ENCODE measurements at places on chromosomes 13 and 19. TPM values are rescaled to one million over a fixed set of nuclear protein-coding genes. Genes with fewer than 3 reads are reported as not detected.

DNA sequence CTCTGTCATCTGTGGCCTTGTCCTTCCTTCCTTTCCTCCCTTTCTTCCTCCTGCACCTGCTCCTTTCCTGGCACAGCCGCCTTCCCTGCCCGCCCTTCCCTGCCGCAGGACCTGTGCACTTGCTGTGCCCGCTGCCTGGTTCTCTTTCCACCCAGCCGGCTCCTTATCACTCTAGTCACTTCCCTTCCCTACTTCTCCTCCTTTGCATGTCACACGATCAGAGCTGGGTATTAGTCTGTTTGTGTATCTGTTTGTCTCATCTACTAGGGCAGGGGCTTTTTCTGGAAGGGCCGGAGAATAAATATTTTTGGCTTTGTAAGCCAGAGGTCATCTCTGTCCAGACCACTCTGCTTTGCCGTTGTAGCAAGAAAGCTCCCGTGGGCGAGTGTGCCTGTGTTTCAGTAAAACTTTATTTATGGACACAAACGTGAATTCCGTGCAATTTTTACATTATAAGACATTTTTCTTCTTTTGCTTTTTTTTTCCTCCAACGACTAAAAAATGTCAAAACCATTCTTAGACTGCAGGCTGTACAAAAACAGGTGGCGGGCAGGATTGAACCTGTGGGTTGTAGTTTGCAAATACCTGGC lies 6.1 kb downstream of the KDM4B start:
- no peak for DNase-seq

The OVOL3 gene
- not detected for total RNA-seq

GRCh38 chr19:52990759-52991418 lies 22.8 kb upstream of the ERVV-1 start:
- no peak for DNase-seq

The FEM1A gene
- 47.0 TPM for total RNA-seq

The TNFSF13B gene
- total RNA-seq = 2.1 TPM

GRCh38 chr19:31264041-31264778 lies 85.0 kb downstream of the TSHZ3 start:
- no peak for DNase-seq

GRCh38 chr13:35672611-35673010 lies 196.1 kb upstream of the MAB21L1 start:
- no peak for DNase-seq

DNA sequence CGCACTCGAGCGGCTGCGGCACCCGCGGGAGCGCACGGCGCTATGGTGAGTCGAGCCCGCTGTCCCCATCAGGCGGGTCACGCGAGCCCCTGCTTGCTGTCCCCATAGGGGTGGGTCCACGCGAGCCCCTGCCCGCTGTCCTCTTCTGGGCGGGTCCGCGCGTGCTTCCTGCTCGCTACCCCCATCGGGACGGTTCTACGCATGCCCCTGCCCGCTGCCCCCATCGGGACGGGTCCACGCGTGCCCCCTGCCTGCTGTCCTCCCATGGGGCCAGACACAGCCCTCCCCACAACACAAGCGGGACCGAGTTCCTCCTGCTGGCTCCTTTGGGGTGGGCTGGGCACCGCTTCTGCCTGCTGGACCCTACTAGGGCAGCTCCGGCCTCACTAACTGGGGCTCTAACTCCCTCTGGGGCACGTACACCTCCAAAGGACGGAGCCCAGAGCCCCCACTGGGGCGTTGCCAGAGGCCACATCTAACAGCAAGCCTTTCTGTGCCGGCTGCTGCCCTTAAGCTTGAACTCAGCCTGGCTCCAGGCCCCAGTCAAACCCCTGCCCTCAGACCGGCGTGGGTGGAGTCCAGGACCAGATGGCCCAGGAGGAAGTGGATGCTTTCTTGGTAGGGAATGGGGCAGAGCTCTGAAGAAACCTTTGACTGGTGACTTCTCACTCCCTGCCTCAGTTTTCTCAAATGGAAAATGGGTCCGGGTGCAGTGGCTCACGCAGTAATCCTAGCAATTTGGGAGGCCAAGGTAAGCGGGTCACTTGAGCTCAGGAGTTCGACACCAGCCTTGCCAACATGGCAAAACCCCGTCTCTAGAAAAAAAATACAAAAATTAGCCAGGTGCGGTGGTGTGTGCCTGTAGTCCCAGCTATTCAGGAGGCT lies 722 bp downstream of the COLGALT1 start:
- peak; percentile 85 for DNase-seq

The CD177 gene
- 0.16 TPM for total RNA-seq

GRCh38 chr19:1073956-1074517 lies 7.1 kb downstream of the ARHGAP45 start:
- DNase-seq = no peak

DNA sequence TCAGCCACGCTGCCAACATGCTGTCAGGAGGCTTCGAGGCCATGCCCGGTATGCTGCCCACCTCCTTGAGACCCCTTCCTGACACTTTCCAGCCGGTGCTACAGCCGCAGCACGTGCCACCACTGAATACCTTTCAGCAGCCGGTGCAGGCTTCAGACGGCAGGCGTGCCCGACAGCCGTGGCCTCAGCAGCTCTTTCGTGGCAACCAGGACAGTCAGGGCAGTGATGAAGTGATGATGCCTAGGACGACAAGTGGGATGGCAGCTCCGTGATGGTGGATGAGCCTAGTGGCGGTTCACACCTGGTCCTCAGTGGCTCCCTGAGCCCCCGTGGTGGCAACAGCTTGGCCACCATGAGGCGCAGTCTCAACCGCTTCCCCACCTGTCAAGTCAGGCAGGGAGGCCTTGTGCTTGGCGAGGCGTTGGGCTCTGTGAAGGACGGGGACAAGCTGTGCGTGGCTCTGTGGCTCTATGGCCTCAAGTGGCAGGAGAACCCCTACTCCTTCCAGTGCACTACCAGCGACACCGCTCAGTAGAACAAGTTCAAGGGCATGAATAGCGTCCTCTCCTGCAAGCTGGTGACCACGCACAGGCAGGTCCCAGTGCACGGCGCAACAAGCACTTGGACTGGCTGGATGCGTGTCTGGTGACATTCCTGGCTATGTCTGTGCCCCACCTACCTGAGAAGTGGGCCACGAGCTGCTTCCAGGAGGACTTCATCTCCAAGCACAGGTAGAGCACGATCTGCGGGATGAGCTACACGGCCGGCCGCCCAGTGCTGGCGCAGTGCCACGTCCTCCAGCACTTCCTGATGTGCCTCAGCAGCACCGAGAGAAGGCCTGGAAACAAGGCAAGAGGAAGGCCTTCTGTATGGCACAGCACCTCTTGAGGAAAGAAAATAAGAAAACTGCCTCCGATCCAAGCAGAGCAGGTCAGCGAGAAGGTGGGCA lies 18.2 kb upstream of the ZNF14 start:
- no peak for DNase-seq

DNA sequence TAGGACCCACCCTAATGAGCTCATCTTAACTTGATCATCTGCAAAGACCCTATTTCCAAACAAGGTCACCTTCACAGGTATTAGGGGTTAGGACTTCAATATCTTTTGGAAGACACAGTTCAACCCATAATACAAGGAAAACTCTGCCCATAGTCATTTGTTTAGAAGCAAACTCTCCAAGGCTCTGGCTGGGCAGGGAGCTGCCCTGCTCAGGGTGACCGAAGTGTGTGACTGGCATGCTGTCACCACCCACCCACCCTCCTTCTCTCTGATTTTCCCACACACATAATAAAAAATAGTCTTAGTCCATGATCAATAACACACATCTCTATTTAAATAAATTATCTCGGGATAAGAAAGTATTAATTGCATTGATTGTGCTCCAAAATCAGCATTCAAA lies 161.1 kb downstream of the KCTD15 start:
- no peak for DNase-seq

- DNase-seq = no peak
Measured at GRCh38 chr19:30733826-30734550, 361.8 kb downstream of the ZNF536 start.

The ARHGAP45 gene
- 6.6 TPM for total RNA-seq

- no peak for DNase-seq
Measured at GRCh38 chr13:109817591-109818535, 31.5 kb upstream of the IRS2 start.
